Psoas muscle (tissue), 8 donors: ENCODE measurements at places on chromosomes 13 and 19.

DNA sequence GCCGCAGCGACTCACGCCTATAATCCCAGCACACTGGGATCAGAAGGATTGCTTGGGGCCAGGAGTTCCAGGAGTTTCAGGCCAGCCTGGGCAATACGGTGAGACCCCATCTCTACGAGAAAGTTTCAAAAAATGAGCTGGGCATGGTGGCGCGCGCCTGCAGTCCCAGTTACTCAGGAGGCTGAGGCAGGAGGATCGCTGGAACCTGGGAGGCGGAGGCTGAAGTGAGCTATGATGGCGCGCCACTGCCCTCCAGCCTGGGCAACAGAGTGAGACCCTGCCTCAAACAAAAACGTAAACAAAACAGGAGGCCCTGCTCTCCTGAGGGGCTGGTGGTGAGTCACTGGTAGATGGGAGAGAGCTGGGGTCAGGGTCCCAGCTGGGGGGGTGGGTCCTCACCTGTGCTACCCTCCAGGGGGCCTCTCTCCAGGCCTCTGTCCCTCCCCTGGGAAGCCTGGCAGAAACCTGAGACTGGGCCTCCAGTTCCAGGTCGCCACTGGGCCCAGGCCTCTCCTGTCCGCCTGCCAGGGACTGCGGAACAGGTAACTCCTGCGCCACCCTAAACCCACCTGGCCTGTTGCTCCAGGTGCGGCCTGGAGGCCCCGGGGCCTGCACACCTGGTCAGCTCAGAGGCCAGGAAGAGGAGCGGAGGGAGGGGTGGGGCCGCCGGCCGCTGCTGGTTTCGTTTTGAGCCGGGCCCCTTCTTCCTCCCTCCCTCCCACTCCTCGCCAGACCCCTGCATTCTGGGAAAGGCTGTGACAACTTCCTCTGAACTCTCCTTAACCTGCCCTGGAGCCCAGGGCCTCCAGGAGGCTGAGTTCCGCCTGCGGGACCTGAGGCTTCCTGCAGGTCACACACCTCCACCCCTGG is 17.2 kb upstream of the ZBTB7A start:
- DNase-seq = peak; percentile 56

DNA sequence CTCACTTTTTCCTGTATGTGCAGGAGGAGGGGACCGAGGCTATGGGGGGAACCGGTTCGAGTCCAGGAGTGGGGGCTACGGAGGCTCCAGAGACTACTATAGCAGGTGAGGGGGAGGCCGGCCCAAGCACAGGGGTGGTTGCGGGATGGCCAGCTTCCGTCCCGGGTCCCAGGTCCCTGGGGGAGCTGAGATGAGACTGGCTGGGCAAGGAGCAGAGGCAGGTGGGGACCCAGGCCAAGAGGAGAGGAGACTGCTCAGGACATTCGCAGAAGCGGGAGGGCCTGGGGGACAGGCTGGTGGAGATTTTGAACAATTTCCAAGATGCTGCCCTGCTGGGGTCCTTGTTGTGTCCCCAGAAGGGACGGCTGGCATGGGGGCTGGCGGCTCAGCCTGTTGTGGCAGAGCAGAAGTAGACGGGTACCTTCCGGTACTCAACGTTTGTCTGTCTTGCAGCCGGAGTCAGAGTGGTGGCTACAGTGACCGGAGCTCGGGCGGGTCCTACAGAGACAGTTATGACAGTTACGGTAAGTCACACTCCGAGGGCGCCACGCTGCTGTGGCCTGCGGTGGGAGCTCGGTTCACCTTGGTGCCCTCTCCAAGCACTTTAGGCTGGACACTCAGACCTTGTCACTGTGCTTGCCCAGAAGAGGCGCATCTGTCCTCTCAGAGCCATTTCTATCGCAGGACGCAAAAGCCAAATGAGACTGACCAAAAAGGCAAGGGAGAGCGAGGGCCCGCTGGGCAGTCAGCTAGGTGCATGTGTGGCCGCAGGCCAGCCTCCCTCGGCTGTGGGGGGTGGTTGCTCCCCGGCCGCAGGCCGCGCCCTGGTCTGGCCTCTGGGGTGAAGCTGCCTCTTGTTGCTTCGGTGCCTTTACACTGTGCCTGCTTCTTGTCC is 2.6 kb downstream of the CIRBP start:
- peak; percentile 75 for DNase-seq

GRCh38 chr13:49760558-49760957 is 31.9 kb downstream of the KPNA3 start:
- no peak for DNase-seq

DNA sequence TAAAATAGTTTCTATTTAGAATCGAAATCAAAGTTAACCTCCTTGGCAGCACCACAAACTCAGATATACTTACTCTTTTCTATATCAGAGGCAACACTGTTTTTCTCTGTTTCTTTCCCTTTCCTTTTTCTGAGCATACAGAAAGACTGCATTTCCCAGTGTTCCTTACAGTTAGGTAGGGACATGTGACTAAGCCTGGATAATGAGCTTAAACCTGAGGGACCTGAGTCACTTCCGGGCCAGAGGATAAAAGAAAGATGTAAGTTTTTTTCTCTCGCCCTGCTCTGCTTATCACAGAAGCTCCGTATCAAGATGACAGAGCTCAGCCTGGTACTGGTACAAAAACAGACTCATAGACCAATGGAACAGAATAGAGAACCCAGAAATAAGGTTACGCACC is 531.9 kb downstream of the KLF12 start:
- no peak for DNase-seq

DNA sequence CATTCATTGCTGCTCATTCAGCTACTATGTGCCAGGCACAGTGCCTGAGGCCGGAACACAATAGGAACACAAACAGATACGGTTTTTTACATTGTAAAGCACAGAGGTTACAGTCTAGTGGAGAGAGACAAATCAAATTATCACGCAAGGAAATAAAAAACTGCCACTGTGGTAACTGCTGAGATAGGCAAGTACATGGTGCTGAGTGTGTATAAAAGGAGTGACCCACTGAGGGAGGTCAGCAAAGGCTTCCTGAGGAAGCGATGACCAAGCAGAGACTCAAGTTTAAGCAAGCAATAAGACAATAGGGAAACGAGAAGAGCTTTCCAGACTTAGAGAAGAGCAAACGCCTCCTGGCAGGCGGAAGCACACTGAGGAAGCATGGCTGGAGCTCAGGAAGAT is 56.4 kb downstream of the NUFIP1 start:
- DNase-seq = no peak

DNA sequence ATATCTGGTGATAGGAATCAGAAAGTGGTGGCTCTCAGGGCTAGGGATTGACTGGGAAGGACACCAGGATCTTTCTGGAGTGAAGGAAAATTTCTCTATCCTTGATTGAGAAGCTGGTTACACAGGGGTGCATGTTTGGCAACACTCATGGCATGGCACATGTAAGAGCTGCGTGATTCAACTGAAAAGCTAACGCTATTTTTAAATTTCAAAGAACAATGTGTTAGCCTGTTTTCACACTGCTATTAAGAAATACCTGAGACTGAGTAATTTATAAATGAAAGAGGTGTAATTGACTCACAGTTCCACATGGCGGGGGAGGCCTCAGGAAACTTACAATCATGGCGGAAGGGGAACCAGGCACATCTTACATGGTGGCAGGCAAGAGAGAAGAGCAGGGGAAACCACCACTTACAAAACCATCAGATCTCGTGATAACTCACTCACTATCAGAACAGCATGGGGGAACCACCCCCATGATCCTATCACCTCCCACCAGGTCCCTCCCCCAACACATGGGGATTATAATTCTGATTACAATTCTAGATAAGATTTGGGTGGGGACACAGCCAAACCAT is 7.4 kb downstream of the SIGLEC8 start:
- DNase-seq = no peak

DNA sequence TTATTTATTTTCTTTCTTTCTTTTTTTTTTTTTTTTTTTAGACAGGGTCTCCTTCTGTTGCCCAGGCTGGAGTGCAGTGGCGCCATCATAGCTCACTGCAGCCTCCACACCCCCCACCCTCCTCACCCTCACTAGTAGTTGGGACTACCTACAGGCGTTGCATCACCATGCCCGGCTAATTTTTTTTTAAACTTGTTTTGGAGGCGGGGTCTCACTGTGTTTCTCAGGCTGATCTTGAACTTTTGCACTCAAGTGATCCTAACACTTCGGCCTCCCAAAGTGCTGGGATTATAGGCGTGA is 33.6 kb downstream of the GJA3 start:
- no peak for DNase-seq

GRCh38 chr19:46786236-46787039 is 2.0 kb downstream of the SLC1A5 start:
- peak; percentile 69 for DNase-seq

DNA sequence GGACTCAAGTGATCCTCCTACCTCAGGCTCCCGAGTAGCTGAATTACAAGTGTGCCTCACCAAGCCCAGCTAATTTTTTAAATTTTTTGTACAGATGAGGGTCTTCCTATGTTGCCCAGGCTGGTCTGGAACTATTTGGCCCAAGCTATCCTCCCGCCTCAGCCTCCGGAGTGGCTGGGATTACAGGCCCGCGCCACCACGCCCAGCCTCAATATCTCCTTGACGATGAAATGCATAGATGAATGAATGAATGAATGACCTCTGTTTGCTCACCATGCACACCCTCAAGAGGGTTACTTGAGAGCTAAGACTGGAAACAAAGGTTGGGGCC is 14.9 kb upstream of the AP1M2 start:
- no peak for DNase-seq

DNA sequence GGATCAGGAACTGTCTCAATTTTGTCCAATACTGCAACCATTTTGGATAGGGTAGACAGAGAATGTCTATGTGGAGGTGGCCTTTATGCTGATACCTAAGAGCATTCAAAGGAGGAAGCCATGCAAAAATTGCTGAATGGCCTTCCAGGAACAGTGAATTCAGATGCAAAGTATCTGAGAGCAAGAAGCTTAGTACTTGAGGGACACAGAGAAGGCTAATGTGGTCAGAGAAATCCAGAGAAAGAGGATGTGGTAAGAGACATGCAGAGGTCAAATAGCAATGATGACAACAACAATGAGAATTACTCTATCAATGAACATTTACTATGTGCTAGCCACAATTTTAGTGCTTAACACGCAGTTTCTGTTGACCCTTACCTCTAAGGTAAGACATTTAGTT is 785.6 kb upstream of the KLHL1 start:
- no peak for DNase-seq

DNA sequence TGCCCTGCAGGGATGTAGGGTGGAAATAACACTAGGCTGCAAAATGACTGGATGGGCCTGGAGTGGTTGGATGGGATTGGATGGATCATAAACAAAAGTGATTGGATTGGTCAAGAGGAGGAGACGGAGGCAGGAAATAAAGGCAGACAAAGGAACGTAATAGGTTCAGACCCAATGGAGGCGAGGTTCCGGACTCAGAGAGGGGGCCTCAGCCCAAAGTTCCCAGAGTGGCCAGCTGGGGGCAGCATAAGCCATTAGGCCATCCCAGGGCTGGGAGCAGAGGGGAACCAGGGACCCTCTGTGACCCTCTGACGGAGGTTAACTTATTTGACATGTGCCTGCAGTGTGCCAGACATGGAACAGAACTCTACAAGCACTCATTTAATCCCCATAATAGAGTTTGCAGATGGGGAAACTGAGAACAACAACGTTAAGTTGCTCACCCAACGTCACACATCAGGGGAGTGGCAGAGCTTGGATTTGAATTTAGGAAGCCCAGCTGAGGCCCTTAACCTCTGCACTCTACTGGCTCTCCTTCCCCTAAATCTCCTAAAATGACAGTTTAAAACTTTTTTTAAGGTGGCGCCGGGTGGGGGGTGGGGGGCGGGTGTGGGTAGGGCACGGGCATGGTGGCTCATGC is 15.3 kb upstream of the MAP1S start:
- DNase-seq = peak; percentile 55

GRCh38 chr13:77579959-77580358 is 44.5 kb downstream of the SCEL start:
- DNase-seq = no peak

DNA sequence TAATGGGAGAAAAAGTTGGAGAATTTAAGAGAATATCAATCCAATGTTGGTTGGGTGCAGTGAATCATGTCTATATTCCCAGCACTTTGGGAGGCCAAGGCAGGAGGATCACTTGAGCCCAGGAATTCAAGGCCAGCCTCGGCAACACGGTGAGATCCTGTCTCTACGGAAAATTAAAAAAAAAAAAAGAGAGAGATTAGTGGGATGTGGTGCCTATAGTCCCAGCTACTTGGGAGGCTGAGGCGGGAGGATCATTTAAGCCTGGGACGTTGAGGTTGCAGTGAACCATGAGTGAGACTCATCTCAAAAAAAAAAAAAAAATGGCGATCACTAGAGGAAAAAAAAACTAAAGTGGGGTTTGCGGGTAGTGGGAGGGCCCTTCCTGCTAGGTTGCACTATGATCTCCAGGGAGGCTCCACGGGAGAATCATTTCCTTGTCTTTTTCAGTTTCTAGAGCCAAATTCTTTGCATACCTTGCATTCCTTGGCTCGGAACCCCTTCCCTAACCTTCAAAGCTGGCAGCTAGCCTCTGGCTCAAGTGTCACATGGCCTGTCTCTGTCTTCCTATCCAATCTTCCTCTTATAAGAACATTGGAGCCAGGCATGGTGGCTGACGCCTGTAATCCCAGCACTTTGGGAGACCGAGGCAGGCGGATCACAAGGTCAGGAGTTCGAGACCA is 5.8 kb upstream of the ERCC2 start:
- no peak for DNase-seq

DNA sequence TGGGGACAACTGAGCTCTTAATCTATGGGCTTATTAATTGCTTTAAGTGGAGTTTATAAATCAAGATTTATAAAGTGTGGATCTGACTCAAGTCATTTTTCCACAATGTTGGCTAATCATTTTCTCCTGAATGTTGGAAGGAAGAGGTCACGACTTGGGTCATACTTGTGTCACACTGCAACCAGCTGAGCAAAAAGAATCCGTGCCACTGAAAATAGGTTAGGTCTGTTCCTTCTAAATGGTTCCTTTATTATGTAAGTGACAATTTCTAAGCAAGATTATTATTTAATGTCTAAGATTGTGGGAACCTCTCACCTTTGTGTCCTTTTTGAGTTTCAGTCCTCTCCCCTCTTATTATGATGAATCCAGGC is 178.6 kb downstream of the SHISA2 start:
- DNase-seq = no peak

- no peak for DNase-seq
Observed at GRCh38 chr13:45445053-45445452, 19.7 kb upstream of the COG3 start.

DNA sequence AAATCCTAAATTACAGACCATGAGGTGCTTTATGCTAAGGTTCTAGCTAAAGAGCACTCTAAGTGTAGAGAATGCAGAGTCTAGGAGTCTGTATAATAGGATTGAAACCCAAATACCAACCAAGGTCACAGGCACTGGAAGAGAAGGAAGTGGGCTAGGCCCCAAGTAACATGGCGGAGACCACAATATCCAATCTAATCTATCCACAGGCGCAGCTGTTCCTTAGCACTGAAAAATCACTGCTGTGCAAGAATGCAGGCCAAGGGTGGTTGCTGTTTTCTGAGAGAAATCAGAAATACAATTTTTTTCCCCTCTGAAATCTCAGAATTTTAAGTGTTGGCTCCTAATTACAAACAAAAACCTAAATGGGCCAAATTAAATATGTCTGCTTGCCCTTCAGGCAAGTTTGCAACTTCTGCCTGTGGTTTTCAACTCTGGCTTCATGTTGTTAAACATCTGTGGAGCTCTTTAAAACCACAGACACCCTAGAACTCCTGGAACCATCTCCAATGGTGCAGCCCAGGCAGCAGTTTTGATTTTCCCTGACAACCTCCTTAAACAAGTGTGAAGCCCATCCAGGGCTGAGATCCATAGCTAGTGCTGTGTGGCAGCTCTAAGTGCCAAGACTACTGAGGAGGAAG is 6.1 kb downstream of the RANBP3 start:
- DNase-seq = no peak

- DNase-seq = no peak
Observed at GRCh38 chr13:51730927-51731326, 73.0 kb downstream of the DHRS12 start.
